ENCODE measurements at places on chromosomes 12 and 14.

DNA sequence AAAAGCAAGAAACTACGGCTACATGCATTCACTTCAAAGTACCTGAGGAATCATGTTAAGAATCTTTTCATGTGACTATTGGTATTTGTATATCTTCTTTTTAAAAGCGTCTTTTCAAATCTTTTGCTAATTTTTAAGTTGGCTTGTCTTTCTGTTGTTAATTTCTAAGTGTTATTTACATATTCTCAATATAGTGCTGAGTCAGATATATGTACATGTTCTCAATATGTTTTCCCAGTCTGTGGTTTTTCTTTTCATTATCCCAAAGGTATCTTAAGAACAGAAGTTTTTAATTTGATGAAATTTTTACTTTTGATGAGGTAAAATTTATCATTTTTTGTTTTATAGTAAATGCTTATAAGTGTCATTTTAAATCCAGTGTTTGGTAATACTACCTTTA is 24.0 kb downstream of the DCP1B start:
- DNase-seq = no peak

DNA sequence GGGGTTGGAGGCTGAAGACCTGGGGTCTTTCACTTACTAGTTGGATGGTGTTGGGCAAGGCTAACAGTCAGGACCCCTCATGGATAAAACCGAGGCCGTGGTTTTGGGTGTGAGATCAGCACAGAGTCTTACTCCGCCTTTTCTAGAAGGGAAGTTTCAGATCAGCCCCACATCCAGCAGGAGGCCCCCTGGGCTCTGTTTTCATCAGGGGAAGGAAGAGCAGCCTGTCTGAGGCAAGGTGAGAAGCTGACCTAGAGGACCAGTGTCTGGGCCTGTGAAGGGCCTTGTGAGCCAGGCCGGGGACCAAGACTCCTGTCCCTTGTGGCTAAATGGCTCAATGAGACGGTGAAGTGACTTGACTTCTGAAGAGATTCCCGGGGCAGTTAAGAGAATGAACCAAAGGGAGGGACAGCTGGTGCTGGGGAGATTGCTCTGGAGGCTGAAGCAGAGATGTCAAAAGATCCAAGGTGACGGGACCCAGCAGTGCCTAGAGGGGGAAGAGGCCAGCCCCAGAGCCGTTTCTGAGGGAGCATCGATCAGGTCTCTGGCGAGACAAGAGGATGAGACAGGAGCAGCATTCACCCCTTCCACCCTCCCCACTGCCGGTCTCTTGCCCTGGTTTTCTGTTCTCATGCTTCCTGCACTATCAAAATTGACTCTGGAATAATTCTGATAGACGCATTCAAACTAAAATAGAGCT is 40.1 kb upstream of the TSPAN9 start:
- no peak for DNase-seq

DNA sequence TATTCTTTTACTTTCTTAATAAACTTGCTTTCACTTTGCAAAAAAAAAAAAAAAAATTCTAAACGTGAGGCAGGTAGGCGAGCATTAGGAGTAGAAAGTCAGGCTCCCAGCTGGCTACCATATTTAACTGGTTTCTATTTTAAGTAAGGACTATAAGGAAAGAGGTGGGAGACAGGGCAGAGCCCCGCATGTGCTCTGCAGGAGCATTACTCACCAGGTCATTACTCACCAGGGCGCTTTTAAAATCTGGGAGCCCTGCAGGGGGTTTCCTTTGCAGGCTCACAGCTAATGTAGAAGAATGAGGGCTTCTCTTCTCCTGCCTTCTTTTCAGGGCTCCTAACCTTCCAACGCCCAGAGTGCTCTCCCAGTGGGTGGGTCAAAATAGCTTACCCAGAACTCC is 14.0 kb upstream of the DPF3 start:
- no peak for DNase-seq

- DNase-seq = peak; percentile 4
These were observed 26.9 kb downstream of the TTC6 start for GRCh38 chr14:37622231-37622923.

DNA sequence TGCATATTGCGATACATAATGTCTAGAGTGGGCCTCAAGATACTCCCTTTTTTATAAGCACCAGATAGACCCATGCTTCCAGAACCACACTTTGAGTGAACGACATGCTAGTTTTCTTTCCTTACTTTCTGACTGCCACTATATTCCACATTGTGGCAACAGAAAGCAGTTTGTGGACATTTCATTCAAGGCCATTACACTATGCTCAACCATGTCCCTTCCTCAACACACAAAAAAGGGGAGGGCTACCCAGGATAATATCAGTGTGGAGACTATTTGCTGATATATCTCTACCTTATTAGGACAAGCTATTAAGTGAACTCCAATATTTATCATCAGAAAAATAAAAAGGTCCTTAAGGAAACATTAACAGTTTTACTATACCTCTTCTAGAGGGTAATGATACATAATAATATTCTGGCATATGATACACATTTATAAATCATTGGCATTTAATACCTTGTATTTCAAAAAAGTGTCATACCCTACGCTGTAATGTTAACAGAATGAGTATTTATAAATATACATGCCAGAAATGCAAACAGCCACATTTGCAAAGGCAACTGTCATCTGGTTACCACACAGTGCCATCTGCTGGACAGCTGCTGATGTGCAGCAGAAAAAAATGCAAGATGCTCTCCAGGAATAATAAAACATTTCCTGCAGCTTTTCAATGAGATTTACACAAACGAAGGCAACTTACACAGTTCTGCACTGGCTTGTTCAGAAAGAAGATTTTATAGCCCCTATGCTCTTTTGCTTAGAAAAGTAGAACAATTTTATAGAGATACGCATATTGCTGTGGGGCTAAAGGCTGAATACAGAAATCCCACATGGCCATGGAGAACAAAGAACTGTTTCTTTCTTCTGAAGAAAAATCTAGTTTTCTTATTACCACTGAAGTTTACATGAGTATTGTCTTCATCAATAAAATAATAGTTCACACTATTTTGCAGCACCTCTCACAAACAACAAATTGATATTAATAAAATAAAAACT is 182.2 kb upstream of the GRIP1 start:
- peak; percentile 76 for DNase-seq

DNA sequence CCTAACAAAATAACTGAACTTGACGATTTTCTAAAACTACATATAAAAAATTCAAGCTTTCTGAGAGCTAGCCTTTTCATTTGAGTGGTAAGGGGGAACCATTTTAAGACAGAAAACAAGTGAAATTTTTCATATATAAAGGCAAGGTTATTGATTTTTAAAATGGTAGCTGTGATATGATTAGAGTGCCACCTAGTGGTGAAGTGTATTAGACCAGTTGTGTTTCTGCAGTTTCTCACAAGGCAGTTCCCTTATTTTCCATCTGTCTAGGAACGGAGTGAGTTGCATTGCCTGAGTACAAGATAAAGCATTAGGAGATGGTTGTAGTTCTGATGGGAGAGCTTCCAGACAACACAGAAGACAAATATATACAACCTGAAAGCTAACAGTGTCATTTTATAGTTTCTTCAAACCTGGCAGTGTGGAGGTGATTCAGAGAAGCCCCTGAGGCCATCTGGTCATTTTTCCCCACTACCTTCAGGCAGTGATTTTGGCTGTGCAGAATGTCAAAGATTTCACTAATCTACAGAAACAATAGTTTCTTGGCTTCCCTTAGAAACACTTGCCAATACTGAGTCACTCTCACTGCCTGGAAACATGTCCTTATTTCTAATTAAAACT is 180.8 kb downstream of the C12orf50 start:
- peak; percentile 71 for DNase-seq

GRCh38 chr12:62268956-62269355 is 8.8 kb downstream of the USP15 start:
- DNase-seq = no peak

GRCh38 chr12:132030367-132031038 is 80.8 kb downstream of the EP400 start:
- no peak for DNase-seq

GRCh38 chr12:111349101-111349747 is 19.7 kb downstream of the PHETA1 start:
- DNase-seq = no peak

DNA sequence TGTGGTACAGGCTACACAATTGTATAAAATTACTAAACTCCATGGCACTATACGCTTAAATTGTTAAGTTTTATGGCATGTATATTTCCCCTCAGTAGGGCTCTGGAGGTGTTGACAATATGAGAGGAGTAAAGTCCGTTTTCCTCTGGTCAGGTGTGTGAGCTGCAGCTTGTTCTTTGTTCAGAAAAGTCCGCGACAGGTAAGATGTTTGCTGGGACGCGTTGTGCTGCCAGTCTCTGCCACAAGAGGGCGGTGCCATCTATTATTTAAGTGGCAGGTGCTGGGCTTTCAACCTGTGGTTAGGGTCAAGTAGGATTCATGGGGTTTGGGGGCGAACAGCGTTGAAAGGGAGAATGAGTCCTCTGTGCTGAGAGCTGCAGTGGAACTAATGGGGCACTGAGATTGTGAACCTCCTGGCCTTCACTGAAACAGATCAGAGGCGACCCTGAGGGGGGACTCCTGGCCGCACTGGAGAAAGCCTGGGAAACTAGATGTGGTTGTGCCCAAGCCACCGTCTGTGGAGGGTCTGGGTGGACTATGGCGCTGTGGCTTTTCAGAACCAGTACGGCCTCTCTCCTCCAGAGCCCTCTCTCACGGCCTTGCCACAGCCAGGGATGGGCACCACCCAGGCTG is 179.0 kb downstream of the SLC15A4 start:
- DNase-seq = no peak

GRCh38 chr12:1170411-1170810 is 179.4 kb downstream of the ERC1 start:
- DNase-seq = no peak

DNA sequence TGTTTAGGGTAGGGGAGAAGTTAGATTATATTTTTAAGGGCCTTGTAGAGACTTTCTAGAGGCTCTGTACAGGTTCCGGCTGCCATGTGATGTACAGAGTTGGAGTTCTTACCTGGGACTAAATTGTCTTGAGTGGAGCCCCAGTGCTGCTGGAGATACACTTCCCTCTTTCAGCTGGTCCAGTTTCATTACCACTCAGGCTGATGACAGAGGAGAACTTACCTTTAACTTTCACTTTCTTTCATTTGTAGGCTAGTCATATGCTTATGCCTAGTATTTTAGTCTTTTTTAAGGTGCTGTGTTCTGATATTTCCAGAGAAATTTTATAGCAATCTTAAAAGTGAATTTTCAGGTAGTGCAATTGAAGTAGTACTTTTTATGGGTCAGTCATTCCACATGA is 117.3 kb downstream of the ERC1 start:
- DNase-seq = no peak

DNA sequence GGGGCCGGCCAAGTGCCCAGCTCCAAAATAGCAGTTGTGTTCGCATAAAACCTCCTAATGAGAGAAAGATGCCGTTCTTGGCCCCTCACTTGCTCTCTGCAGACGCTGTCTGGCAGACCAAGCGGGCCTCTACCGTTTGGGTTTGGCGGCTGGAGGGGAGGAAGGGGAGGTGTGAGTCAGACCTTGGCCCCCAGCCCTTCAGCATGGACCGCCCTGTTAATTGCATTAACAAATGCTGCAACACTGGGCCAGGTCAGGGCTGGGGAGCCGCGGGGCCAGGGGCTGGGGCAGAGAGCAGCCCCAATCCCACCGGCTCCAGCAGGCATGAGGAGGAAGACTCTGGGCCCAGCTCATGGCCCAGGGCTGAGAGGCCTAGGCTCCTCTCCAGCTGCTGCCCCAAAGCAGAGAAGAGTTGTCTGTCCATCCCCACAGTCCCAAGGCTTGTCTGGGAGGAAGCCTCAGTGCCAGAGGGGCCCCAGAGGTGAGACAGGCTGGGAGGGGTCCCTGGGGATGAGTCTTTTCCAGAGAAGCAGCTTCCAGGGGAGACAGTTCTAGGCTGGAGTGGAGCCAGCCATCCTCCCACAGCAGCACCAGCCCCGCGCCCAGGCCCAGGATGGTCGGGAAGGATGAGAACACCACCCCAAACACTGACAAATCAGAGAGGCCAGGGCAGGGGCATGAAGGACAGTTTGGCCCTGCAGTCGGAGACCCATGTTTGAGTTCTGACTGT is 16.9 kb downstream of the LTBP2 start:
- peak; percentile 81 for DNase-seq

GRCh38 chr14:45177076-45177475 is 41.3 kb downstream of the FANCM start:
- DNase-seq = no peak

DNA sequence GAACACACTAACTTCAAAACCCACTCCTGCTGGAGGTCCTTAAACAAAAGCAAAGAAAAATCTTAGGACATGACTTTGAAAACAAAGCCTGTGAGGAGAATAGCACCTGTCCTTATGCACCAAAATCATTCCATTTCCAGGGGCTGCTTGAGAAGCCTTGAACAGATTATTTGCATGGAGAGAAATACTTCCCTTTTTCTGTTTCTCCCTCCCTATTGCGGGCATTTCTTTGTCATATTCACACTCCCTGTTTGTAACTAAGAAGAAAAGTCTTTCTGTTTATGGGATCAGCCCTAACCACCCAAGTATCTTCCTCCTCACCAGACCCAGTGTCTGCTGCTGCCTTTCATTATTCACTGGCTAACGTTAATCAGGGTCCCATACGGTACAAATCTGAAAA is 218.8 kb downstream of the DPF3 start:
- no peak for DNase-seq

GRCh38 chr14:67814821-67815220 is 1.6 kb downstream of the ZFYVE26 start:
- DNase-seq = no peak

DNA sequence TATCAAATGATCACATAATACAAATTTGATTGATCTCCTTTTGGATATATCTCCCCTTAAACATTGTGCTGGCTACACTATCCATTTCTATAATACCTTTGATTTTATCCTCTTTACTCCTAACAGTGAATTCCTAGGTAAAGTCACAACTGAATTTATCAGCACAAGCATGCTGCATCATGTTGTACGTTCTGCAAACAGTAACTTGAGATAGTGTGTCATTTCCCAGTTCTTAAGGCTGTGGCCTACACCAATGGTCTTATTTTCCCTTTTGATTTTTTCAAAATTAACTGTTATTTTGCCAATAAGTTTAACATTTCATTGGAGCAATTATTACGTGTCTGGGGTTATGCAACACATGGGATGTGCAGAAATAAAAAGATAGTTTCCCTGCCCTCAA is 24.8 kb downstream of the PRKCH start:
- no peak for DNase-seq

DNA sequence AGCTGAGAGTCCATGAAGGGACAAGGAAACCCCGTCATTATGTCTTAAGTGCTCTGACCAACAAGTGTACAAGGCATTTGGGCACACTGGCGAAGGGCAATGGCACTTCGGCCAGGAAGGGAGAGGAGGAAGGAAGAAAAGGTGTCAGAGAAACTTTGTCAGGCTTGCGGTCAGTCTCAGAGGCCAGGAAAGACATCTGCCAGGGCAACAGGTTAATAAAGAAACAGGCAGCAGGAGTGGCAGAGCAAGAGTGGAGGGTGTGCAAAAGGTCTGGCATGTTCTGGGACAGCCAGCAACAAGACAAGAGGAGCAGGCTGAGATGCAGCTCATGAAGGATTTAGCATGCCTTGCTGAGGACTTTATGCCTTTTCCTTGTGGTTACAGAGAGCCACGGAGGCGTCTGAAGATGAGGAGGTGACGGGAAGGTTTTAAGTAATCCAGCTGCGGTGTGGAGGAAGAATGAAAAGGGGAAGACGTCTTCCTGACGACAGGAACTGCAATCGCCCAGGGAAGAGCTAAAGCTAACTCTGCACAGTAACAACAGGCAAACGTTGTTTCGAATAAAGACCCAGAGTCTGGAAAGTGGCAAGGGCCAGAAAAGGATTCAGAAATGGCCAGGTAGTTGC is 13.1 kb downstream of the APPL2 start:
- peak; percentile 50 for DNase-seq

- peak; percentile 81 for DNase-seq
These were observed 521.2 kb downstream of the RMST start for GRCh38 chr12:97983796-97984195.

Measured in umbilical cord (tissue), 2 donors.